ENCODE measurements at places on chromosomes 5 and 9.

- DNase-seq, result no peak
These were observed 9.0 kb upstream of the PAPPA start for GRCh38 chr9:116144555-116144954.

DNA sequence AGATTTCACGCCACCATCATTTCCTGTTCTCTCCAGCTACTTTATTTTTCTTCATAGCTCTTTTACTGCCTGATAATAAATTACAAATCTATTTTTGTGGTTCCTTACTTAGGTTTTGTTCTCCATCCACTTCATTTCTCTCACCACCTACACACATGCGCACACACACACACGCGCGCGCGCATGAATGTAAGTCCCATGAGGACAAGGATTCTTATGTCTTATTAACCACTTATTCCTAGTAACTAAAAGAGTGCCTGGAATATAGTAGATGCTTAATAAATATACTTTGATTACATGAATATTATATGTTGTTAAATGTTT is 116.5 kb downstream of the TRPM6 start:
- DNase-seq, result no peak

DNA sequence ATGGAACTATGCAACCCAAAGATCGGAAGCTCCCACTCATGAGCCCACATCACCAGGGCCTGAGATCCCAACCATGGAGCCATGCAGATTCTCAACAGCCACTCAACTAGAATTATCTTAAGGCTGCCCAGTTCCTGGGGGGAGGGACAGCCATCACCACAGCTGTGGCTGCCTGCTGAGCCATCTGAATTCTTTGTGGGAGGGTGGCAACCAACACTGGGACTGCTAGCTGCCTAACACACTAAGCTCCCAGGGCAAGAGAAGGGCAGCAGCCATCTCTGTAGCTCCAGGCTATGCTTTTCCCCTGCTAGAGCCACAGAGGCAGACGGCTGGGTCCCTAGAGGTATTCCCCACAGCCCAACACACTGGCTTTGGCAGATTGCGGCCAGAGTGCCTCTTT is 251.3 kb upstream of the GRAMD2B start:
- no peak for DNase-seq

DNA sequence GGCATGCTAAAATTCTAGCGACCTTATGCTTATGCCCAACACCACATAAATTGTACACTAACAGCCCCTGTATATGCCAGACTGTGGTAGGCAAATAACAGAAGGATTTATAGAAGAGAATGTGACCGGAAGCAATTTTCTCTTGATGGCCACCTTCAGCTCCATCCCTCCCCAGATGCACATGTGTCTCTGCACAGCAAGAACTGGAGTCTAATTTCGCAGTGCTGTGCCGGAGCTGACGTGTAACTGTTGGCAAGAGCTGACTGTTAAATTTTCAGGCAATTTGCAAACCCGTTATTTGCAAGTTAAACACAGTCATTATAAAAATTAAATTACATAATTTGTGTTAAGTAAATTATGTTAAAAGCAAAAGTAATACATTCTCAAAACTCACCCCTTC is 48.4 kb downstream of the PCA3 start:
- DNase-seq, result no peak

DNA sequence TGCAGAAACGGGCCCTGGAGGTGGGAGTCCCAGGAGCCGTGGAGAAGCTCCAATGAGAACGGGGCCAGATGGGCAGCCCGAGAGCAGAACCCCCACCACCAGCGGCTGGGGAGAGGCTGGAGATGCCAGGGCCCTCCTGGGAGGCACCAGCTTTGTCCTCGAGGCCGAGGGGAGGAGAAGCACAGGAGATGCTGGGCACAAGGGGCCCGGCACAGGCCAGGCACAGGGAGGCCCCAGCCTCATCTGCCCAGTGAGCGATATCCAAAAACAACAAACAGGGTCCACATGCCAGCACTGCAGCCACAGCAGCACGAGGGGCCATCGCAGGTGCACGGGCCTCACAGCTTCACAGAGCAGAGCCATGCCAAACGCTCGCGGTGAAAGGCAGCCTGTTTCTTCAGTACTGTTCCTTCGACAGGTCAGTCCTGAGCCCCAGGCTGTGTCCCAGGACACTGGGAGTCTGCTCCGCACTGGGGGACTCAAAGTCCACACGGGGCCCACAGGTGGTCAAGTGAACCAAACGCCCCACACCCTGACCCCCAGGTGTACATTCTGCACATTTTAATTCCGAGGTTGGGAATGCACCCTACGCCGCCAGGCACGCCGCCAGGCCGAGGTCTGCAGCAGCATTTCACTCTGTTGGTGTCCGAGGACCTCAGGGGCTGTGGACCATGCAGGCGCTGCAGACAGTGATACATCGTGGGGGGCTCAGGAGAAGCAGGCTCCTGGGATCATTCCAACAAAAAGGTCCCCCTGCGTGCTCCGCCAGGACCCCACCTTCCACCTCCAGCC is 9.5 kb downstream of the LPCAT1 start:
- DNase-seq, result no peak

DNA sequence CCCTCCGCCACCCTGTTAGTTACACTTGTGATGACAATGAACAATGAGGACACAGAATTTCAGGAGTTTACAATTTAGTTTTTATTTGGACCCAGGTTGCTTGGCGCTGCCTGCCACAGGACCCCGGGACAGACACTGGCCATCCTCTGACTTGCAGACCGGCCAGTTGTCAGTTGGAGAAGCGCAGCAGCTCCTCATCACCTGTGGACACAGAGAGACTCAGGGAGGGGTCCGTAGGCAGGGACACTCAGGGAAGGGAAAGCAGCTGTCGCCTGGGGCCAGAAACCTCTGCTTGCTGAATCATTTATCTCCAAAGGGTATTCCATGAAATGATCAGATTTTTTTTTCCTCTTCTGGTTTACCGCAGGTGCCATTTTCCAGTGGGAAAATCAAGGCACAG is 18.0 kb downstream of the AMBP start:
- DNase-seq, result no peak

DNA sequence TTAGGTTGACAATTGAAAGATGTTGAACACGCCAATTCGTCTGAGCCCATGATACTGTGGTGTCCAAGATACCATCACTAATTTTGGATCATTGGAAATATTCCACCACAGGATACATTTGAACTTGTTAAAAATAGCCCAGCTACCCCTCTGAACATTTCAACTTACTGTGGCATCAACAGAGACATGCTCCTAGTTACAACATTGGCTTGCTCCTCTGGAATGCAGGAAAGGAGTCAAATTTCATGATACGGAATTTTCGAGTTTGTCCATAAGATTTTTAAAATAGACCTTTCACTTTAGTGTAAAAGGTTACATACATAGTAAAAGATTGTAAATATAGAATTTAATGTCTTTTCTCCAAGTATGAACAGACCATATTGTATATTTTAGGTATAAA is 12.8 kb downstream of the SEMA5A start:
- DNase-seq, result no peak

DNA sequence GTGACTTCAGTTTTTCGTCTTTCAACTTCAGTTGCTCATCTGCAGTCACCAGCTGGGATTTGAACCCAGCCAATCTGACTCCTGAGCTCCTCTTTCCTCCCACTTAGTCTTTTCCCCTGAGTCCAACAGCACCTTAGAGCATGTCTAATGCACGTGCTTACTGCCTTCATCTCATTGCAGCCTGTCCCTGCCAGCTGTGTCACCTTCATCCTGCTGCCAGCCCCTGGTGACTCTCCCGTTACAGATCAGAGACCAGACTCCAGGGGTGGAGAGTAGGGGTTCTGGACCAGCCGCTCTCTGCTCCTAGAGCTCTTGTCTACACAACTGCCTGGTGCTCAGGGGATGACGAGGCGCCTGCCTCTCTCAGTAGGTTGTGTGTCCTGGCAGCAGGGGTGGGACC is 132.9 kb upstream of the LMX1B start:
- no peak for DNase-seq

- no peak for DNase-seq
These were observed 4.3 kb downstream of the CNOT8 start for GRCh38 chr5:154862766-154863165.

DNA sequence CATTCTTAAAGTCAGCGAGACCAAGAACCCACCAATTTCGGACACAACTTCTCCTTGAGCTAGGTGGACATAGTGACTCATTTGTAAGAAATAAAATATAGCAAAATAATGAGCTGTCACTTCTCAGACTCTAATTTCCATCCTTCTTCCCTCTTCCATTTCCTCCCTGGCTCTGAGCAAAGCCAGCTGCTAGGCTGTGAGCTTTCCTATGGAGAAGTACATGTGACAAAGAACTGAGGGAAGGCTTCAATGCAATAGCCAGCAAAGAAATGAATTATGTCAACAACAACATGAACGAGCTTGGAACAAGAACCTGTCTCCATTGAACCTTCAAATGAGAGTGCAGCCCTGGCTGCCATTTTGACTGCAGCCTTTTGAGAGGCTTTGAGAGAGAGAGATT is 25.9 kb upstream of the SELENOP start:
- no peak for DNase-seq

- no peak for DNase-seq
These were observed 8.5 kb downstream of the ANKS6 start for GRCh38 chr9:98787766-98788335.

GRCh38 chr5:115126303-115126702 is 43.4 kb downstream of the TRIM36 start:
- no peak for DNase-seq

- DNase-seq, result no peak
These were observed 46.3 kb downstream of the TNFAIP8 start for GRCh38 chr5:119402081-119402480.

All from HFF-Myc (cell line).